ENCODE measurements at places on chromosomes 3 and 15.

DNA sequence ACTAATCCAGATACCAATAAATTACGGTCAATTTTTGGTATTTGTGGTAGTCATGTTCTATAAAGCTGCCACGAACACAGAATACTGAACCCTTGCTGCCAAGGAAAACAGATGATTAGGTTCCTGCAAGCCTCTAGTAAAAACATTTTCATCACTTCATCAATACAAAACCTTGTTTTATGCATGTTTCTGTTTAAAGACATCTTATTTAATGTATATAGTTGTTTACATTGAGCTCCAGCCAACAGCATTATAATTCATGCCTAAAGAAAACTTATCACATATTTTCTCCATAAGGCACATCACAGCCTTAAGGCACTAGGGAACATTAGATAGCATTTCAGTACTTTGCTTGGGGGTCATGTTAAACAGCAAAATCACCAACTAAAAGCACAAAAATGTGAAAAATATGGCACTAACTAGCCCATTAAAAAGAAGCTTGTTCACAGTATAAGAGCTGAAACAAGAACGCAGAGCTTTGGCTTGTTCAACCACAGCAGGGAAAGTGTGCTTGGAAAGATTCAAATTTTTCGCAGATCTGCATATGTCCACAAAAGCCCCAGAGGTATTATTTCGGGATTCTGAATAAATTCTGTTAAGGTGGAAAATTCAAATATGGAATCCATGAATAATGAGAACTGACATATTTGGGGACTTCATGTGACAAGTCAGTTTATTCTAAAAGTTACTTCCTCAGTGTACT, 27.7 kb downstream of the POLQ start:
- no peak for DNase-seq

DNA sequence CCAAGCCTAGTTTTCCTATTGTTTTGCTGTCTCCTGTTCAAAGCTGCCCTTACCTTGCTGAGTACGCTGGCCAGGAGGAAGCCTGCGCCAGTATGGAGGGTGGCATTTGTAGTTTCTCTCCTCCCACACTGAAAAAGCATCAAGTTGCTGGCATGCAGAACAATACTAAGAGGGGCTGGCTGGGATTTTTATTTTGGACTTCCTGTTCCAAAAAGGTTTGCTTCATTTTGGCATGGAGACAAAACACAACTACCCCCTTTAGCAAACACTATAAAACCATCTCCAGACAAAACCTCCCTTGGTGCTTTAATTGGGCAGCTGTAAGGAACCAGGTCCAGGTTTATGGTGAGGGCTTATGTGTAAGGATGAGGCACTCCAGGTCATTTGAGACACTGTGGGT, 457.6 kb downstream of the PDCD6IP start:
- DNase-seq = no peak

DNA sequence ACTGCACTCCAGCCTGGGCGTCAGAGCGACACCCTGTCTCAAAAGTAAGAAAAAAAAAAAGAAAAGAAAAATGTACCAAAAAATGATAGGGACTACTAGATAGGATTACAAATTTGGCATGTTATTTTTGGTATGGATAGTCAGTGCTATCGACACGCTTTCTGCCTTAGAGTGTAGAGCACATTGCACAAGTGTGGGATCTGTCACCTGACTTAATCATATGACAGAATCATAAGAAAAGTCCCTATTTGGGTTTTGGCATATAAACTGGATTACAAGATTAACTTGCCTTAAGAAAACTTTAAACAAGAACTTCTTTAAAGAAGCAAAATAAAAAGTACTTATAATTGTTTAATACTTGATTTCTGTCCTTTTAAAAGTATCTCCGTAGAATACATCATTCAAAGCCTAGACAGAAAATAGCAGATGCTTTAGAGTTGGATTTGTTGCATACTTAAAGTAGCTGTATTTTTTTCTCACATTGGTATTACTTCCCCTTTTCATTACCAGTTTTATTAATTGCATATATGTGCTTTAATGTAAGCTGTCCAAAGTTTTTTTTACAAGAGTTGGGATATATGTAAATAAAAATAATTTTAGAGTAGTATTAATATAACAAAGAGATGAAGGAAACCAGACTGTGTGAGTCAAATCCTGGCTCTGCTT, 7.8 kb downstream of the ATP6V1A start:
- no peak for DNase-seq

DNA sequence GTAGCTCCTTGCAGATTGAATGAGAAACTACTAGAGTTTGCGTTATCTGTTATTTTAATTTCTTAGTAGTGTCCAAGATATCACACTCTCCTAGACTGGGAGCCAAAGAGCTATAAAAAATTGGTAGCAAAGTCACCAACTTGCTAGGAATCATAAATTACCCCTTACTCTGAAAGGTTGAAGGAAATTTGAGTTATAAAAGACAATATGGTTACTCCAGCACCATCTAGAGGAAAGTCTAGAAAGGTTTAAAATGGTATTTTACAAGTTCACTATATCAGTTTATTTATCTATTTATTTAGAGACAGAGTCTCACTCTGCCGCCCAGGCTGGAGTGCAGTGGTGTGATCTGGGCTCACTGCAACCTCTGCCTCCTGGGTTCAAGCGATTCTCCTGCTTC, 121.6 kb downstream of the RBPMS2 start:
- peak; percentile 12 for DNase-seq

- DNase-seq = no peak
These were observed 64.2 kb upstream of the CHL1 start for GRCh38 chr3:132378-132777.

DNA sequence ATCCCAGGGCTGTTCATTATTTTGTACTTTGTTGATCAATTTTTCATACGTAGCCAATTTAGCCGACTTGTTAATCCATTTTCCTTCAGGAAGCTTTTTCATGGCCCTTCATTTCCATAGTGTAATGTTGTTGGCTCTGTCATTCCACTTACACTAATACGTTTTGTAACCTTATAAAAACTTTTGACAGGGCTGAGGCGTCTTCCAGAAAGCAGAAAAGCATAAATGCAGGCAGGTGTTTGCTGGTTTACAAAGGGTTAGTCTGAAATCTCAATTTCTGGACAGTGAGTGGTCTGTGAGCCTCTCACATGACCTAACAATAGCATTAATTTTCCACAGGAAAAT, 444.0 kb downstream of the OTOL1 start:
- no peak for DNase-seq

GRCh38 chr3:119643528-119643927, 16.9 kb downstream of the POPDC2 start:
- no peak for DNase-seq

- no peak for DNase-seq
These were observed 91.7 kb downstream of the DIPK2A start for GRCh38 chr3:144063306-144063705.

- peak; percentile 48 for DNase-seq
These were observed 38.3 kb downstream of the CPN2 start for GRCh38 chr3:194312743-194313281.

DNA sequence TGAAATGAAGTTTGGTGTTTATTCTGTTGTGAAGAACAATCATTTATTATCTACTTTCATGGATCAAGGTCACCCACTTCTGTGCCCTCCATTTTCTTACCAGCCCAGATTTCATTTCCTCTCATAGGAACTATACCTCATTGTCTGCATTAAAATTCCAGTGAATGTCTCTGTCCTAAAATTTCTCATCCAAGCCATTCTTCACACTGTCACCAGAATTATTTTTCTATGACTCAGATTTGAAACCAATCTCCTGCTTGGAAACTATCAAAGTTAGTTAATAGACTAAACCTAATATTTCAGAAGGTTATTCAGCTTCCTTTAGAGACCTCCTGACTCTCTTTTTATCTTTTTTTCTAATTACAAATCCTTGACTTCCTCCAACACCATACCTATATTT, 364.1 kb upstream of the CBLB start:
- no peak for DNase-seq

DNA sequence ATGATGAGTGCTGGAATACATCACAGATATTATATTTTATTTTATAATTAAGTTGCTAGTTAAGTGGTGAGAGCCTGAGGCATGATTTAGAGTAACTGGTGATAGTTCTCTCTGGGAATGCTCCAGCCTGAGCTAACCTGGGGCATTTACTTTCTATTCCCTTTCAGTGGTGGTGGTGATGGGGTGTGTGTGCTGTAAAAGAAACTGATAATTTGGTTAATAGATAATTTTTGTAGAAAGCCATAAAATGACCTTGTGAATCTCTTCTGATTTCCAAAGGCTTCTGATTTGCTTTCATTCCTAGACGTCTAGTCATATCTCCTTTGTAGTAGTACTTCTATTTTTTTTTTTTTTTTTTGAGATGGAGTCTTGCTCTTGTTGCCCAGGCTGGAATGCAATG, 46.8 kb upstream of the DPPA4 start:
- no peak for DNase-seq

GRCh38 chr15:77192451-77192850, 121.5 kb upstream of the TSPAN3 start:
- DNase-seq = no peak

GRCh38 chr3:116443191-116443661, 2.1 kb downstream of the LSAMP start:
- no peak for DNase-seq

DNA sequence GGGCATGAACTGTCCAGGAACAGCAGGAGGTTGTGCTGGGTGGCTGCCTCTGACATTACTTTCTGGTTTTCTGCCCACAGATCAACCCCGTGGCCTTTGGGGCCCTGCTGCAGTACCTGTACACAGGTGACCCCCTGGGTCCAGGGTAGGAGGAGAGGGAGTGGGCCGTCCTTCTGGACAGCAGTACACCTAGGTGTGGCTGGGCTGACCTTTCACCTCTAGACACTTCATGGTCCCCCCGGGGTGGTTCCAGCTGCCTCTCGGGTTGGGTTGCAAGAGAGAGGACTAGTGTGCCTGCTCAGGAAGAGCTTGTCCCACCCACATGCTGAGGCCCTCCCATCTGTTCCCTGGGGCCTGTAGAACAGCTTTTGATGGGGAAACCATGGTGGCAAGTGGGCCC, 3.7 kb downstream of the ABTB1 start:
- DNase-seq = no peak

GRCh38 chr3:139236336-139236735, 107.5 kb upstream of the MRPS22 start:
- DNase-seq = peak; percentile 63

DNA sequence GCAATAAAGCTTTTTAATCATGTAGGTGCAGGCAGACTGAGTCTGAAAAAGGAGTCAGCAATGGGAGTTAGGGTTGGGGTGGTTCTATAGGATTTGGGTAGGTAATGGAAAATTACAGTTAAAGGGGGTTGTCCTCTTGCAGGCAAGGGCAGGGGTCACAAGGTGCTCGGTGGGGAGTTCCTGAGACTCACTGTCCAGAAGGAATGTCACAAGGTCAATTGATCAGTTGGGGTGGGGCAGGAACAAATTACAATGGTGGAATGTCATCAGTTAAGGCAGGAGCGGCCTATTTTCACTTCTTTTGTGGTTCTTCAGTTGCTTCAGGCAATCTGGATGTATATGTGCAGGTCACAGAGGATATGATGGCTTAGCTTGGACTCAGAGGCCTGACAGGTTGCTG, 13.9 kb downstream of the CCR5AS start:
- DNase-seq = no peak

DNA sequence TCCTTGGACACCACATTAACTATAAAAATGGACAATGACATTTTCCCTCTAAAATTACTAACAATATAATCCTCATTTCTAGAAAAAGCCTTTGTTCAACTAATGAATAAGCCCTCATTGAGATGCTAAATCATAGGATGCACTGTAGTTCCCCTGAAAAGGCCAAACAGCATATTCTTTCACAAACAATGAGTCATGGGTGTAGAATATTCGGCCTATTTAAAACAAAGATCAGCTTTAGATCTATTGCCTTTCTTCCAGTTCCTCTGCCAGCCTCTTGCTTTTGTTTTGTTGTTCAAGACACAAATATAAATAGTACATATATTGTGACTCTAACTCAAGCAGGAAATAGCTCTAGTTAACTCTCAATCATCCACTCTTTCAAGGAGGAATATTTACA, 82.5 kb downstream of the ADAM10 start:
- DNase-seq = peak; percentile 53

GRCh38 chr3:43255662-43256061, 30.7 kb upstream of the SNRK start:
- no peak for DNase-seq

DNA sequence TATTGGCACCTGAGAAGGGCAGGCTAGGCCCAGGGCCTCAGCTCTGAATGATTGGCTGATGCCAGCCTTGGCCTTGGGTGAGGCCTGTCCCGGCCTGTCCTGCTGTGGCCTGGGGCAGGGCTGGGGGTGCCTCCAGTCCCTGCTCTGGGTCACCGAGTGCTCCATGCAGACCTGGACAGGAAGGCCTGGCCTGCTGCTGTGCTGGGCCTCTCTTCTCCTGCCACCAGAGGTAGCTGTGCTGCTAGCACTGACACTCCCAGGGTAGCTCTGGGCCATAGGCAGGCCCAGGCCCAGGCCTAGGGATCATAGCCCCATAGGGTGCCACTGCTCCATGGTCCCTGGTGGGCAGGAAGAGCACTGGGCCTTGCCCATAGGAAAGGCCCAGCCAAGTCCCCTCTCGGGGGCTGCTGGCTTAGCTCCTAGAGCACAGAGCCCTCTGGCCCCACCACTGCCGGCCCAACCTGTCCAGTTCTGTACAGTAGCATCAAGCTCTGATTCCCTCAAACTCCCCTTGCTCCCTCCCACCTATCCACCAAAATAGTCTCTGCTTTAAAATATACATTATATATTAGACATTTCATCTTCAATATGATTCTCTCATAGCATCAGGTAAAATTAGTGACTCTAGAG, 18.2 kb downstream of the ABTB1 start:
- peak; percentile 48 for DNase-seq
